ENCODE measurements at places on chromosomes 13 and 19. TPM values are rescaled to one million over a fixed set of nuclear protein-coding genes. Genes with fewer than 3 reads are reported as not detected.

Gene CEBPA
- total RNA-seq: 0.35 TPM

Gene MYH14
- 0.85 TPM for total RNA-seq

- peak; percentile 29 for DNase-seq
Observed at GRCh38 chr13:38135592-38135991, 214.1 kb upstream of the UFM1 start.

Gene C5AR1
- total RNA-seq: not detected

DNA sequence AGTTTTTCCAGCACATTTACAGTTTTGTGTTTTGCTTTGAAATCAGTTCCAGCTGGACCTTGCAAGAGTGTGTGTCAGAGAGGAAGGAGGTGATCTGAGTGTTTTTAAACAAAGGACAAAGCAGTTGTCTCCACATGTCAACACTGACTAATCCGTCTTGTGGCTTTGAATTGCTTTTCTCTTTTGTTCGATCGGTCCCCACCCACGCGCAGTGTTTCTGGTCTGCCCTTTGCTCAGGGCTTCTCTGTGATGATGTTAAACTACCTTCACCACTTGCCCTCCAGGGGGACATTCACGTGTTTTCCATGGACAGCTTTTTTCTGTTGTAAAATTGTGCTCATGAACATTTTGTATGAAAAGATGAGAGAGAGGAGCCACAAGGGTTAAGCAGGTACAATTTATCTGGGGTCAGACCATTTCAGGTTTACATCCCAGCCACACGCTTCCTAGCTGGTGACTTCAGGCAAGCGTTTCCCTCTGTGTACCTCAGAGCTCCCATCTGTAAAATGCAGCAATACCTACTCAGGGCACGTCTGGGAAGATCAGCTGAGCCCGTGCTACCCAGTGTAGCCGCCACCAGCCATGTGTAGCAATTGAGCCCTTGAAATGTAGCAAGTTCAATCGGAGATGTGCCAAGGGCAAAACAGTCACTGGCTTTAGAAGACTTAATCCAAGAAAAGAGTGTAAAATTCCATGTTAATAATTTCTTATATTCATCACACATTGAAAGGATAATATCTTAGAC lies 13.5 kb upstream of the PLA2G4C start:
- DNase-seq: peak; percentile 75

Gene CCNA1
- 1.4 TPM for total RNA-seq

GRCh38 chr13:52156724-52157261 lies 2.6 kb downstream of the NEK3 start:
- DNase-seq: no peak

DNA sequence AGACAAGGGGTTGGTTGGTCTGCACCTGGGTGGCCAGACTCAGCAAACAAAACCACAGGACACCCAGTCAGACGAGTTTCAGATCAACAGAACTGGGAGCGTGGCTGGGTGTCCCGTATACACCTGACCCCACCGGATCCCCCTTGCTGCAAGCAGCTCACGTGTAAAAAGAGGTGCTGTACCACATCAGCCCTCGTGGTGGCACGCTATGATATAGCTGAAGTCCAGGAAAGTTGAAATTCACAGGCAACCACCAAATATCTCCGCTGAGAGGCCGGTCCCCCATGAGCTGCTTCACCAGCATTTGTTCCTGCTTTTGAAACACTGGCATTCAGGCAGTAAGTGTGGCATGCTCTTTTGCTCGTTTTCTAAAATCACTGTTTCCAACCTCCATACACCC lies 92.3 kb downstream of the TUBA3C start:
- no peak for DNase-seq

DNA sequence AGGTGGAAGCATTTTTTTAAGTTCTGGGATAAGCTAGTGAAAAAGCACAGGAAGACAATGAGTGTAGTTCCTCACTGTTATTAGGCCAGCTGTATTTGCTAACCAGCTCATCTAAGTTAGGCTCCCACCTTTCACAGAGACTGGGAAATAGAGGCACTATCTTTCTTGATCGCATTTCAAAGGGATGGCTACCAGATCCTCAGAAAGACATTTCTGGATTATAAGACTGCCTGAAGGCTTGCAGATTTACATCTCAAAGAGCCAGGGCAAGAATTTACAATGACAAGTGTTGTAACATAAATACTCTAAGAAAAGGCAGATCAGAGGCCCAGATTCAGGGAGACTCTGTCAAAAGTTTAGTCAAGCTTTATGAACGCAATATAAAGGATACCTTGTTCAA lies 1005.5 kb downstream of the PCDH9 start:
- no peak for DNase-seq

- peak; percentile 46 for DNase-seq
Observed at GRCh38 chr13:109157275-109157674, 527.9 kb downstream of the MYO16 start.

DNA sequence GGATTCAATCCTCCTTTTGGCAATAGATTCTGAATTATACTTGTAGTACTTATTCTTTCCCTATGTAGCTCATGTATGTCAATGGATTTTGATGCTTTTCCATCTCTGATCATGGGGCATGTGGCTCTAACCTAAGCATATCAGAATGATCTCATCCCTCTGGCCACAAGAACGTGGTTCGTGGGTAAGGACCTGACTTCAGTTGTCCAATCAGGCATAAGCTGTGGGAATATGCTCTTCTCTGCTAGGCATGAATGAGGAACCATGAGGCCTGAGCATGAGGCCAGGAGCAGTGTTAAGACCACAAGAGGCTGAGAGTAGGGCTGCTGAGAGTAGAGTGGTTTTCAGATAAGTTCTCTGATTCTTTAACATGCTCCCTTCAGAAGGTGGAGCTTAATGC lies 292.4 kb upstream of the TSHZ3 start:
- no peak for DNase-seq

GRCh38 chr13:110784704-110785103 lies 71.2 kb downstream of the ING1 start:
- DNase-seq: no peak

GRCh38 chr13:109275852-109276251 lies 510.5 kb downstream of the IRS2 start:
- DNase-seq: no peak

Gene FSD1
- total RNA-seq: 5.6 TPM

DNA sequence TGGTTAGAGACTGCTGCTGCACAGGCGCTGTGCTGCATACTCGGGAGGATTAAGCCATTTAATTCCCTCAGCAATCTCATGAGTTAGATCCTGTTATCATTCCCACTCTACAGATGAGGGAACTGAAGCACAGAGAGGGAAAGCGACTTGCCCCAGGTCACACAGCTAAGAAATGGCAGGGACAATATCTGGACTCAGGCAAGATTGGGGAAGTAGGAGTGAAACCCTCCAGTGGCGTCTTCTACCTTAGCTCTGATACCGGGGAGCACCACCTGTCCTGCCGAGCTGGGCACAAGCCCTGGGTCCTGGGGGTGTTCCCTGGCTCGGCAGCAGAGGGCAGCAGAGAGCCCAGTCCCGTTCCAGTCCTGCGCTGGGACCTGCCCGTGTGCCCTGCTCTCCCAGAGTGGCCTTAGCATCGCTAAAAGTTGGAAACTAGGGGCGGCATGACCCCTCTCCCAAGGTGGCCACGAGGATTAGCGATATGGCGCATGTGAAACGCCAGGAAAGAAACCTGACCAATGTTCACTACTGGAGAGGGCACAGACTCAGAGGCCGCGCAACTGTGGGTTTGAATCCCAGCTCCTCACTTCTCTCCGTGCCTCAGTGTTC lies 20.5 kb downstream of the CYTH2 start:
- DNase-seq: peak; percentile 30

Gene ZNF709
- total RNA-seq: 5.2 TPM

- DNase-seq: peak; percentile 70
Observed at GRCh38 chr19:18379803-18380747, 5.9 kb upstream of the GDF15 start.

GRCh38 chr13:41942462-41943094 lies 18.3 kb downstream of the VWA8 start:
- peak; percentile 60 for DNase-seq

Gene MAB21L1
- not detected for total RNA-seq

Gene ZNF433
- 7.9 TPM for total RNA-seq

GRCh38 chr13:68027306-68027705 lies 797.2 kb upstream of the PCDH9 start:
- no peak for DNase-seq

Gene DPY19L3
- total RNA-seq: 12.3 TPM

DNA sequence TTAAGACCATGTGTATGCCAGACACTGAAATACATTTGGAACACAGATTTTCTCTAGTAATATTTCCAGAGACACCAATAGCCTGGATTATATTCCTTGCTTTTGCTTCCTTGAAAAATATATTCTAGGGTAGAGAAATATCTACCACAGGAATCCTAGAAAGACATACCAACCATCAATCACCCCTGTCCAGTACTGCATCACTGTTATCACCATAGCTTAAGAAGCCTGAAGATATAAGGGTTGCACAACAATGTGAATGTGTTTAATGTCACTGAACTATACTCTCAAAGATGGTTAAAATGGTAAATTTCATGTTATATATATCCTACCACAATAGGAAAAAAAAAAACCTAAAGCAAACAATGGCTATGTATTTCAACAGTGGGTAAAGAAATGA lies 163.6 kb downstream of the DIAPH3 start:
- DNase-seq: no peak

- no peak for DNase-seq
Observed at GRCh38 chr13:25371875-25372283, at the start of gene ATP8A2. Gene ATP8A2, plus strand, starts transcription at chr13:25371974. Its CDS starts 239 bp downstream, at chr13:25372213.

DNA sequence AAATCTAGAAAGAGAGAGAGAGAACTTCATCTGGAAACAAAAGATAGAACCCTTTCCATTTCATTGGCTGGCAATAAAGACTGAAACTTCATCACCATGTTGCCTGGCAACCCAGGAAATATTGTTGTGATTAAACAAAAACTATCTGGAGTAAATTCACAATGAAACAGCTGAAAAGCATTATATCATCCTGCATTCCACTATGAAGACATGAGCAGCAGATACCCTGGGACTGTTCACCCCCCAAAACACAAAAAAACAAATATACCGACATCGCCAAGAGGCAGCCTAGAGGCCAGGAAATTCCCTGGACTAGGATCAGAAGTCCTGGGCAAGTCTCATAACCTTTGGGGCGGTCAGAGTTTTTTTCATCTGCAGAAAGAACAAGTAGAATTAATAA lies 158.3 kb downstream of the FOXO1 start:
- peak; percentile 61 for DNase-seq

DNA sequence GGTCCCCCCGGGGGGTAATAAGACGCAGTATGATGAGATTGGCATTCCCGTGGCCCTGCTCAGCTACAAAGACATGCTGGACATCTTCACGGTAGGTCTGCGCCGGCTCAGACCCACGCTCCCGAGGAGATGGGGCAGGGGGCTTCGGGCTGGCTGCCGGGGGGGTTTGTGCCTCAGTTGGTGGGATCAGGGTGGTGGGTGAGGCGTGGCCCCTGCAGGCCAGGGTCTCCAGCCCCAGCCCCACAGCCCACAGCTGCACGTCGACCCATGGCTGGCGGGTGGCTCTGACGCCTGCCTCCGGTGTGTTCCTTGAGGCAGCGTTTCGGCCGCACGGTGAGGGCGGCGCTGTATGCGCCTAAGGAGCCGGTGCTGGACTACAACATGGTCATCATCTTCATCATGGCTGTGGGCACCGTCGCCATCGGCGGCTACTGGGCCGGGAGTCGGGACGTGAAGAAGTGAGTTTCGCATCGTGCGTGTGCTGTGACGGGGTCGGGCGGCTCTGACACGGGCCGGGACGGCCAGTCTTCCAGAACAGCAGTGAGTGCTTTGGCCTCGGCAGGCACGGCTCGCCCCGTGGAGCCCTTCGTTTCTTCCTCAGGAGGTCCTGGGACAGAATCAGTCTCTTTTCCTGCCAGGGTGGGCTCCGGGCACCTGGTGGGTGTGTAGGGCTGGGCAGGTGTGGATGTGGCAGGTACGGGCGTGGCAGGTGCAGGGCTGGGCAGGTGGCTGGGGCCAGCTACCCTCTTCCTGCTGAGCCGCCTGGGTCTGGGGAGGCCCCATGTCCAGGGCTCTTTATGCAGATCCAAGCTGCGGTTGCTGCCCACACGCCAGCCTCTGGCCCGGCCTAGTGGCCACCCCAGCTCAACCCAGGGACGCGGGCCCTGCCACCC lies 10.5 kb downstream of the SPPL2B start:
- DNase-seq: no peak

DNA sequence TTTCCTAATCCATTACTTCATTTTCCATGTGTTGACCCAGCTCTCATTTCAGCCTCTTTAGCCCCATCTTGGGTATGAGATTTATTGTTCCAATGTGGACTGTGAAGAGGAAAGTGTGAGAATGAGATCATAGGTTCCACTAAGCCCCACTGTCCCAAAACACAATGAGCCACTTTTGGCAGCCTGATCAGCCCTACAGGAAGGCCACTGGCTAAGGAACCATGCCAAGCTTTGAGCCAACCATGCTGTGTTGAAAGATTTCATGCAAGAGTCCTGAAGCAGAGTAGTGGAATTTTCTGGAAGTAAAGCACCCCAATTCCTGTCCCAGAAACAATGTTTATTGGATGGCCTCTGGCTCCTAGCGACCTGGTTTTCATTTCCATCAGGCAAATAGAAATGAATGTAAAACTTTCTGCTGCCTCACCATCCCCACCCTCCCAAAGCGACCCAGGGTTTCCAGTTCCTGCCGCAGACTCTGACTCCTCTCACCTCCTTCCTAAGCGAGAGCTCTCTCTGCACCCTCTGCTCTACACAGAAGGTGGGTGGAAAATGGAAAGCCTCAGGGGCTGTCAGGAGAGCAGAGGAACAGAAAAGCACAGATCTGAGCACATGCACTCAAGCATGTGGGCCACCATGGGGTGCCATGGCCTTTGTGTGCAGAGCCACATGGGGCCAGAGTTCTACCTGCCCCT lies 73.1 kb downstream of the KCTD12 start:
- no peak for DNase-seq

DNA sequence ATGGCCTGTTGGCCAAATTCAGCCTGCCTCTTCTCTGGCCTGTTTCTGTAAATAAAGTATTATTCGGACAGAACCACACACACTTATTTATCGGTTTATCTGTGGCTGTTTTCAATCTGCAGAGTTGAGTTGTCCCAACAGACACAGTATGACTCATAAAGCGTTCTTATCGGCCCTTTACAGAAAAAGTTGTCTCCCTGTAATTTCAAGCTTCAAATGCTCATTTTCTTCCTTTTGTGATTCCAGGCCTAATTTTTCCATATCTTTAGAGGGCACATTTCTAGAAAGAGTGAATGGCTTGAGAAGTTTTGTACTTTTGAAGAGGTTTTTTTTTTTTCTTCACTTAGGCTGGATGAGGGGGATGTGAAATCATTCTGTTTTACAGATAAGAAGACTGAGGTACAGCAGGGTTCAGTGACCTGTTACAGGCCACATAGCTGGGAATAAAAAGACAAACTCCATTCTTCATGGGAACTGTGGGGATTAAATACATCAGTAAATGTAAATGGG lies 440.9 kb downstream of the TSHZ3 start:
- DNase-seq: no peak

GRCh38 chr13:92473765-92474475 lies 752.7 kb upstream of the GPC6 start:
- no peak for DNase-seq

GRCh38 chr13:39632994-39633393 lies 22.5 kb upstream of the COG6 start:
- DNase-seq: no peak

Data from renal cortical epithelial cell (primary cell).